ENCODE measurements at places on chromosomes 1 and 21.

DNA sequence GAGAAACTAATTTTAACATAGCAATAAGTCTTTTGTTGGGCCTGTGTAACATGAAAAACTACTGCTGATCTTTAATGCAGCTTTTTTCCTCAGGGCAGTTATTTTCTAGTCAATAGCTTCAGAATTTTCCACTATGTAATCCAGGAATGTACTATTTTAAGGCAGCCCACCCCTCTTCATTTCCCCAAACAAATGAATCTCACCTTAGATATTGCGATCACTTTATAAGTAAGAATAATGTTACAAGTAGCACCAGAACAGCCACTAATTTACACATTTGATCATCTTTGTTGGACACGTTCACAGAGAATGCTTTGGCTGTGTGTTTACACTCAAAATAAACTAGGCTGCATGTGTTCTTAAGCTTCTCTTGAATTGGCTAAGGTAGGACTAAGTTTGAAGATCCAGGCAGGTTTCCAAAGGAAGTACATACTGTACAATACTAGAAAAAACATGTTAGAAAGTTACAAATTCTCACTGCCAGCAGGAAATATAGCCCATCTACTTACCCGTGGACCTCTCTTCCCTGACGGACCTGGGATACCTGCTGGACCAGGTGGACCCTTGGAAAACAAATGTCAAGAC lies 41.7 kb downstream of the COL24A1 start:
- DNase-seq: no peak

- no peak for DNase-seq
These were observed 38.3 kb downstream of the ELAPOR1 start for GRCh38 chr1:109152196-109152595.

- no peak for DNase-seq
These were observed 16.1 kb upstream of the AJAP1 start for GRCh38 chr1:4638345-4638729.

DNA sequence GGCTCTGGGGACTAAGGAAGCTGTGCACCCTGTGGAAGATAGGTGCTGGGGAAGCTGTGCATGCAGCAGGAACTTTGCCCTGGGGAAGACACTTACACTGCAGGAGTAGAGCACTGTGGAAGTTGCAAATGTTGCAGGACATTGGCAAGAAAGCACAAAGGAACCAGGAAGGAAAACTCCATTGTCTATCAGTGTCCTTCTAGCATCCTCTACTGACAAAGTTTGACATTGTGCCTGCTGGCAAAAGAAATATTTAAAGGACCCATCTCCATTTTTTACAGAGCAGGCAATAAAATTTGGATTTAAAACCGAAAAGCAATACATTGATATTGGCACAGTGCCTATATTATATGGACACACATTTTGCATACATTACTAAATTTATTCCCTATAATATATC lies 394.1 kb downstream of the PBX1 start:
- no peak for DNase-seq

- no peak for DNase-seq
These were observed 64.9 kb downstream of the TMEM53 start for GRCh38 chr1:44609412-44609767.

GRCh38 chr1:109116286-109116685 lies 2.4 kb downstream of the ELAPOR1 start:
- no peak for DNase-seq

- no peak for DNase-seq
These were observed 46.1 kb downstream of the FAF1 start for GRCh38 chr1:50913954-50914353.

GRCh38 chr1:41914516-41914915 lies 4.2 kb downstream of the HIVEP3 start:
- no peak for DNase-seq

DNA sequence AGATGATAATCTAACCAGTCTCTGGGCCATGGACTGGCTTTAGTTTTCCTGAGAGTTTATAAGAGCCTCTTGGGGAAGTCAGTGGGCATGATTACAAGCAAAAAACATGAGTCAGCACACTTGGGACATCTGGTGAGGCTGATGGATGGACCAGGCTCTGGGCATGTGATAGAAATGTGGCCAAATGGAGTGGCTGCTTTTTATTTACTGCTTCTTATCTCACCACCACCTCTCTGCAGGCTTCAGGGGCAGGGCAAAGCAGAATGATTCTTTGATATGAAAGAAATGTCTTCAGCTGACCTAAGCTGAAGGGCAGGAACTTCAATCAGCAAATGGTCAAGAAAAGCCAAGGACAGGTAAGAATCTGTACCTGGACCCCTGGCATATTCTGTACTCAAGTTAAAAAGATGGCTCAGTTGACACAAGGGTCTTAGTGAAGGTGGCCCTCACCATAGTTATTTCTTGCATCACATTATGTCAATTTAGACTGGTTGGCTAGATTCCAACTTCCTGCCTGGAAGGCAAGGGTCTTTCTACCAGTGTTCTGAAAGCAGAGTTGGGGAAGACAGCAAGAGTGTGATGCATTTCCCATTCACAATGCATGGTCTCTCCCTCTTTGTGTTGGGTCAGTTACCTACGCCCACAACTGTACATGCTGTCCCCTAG lies 162.8 kb downstream of the FASLG start:
- no peak for DNase-seq

DNA sequence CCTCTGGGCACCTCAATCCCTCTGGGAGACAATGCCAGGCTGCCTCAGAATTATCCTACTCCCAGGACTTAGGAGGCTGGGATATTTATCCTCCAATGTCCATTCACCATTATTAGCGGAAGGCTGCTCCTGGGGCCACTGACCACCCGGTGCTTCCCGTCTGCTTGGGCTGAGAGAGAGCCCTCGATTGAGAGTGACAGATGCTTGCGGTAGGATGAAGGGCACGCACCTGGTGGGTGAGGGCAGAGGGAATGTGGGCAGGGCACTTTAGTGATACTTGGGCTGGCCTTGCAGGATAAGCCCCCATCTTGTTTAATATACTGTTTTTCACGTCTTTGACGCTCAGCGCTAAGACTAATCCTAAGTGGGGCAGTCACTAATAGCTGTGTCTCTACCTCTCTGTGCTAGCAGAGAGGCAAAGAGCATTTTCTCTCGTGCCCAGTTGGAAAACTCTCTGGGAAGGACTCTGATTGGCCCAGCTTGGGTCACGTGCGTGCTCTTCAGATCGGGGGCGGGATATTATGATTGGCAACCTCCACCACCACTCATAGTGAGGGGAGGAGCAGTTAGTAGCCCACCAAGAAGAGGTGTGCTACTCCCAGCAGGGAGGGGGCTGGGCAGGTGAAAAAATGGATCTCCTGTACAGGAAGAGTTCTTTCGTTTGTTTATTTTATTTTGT lies 10.6 kb upstream of the PARS2 start:
- no peak for DNase-seq

DNA sequence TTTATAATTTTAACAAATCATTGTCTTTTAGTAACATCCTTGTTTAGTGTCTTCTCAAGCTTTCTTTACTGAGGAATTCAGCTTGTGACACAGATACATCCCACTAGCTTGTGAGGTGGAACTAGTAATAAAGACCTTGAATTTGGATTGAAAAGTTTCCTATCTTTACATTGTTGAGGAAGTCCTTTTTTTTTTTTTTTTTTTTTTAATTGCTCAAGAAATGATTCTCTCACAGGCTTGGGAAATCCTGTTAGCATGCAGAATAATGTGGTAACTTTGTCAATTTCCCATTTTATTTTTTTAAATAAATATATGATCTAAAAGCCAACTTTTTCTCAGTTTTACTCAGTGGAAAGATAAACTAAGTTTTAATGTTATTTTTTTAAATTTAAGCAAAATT lies 15.8 kb downstream of the DENND2D start:
- no peak for DNase-seq

- no peak for DNase-seq
These were observed 167.2 kb upstream of the IRF2BP2 start for GRCh38 chr1:234776876-234777855.

DNA sequence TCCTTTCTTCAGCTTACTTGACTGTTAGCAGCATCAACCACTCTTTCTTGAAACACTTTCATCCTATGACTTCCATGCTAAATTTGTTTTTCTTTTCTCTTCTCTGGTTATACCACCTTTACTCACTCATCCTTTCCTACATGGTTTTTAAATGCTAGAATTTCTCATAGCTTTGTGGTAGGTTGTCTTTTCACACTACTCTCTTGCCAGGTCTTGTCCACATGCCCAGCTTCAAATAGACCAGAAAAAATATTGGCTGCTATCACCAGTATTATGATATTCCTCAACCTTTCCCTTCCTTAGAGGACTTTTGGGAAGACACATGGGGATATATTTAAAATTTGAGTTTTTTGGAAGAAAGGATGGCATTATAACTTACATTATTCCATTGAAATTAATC lies 48.8 kb downstream of the PPP1R12B start:
- DNase-seq: no peak

DNA sequence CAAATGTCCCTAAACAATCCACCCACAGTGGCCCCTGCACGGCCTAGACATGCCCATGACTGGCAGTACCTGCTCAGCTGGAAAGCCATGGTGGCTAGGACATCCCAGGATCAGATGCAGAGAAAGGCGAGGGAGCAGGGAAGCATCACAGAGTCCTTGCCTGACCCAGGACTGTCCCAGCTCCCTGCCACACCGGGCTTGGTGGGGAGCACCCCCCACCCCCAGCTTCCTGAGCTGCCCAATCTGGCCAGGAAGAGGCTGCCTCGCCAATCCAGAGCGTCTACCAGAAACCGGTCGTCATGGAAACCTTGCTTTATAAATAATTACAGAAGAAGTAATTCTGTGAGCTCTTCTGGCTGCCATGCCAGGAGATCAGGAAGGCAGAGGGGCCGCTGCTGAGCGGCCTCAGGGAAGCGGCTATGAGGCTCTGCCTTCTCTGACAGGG lies 34.8 kb downstream of the ACOT7 start:
- peak; percentile 50 for DNase-seq

GRCh38 chr21:38649120-38649519 lies 150.8 kb upstream of the ERG start:
- DNase-seq: no peak

DNA sequence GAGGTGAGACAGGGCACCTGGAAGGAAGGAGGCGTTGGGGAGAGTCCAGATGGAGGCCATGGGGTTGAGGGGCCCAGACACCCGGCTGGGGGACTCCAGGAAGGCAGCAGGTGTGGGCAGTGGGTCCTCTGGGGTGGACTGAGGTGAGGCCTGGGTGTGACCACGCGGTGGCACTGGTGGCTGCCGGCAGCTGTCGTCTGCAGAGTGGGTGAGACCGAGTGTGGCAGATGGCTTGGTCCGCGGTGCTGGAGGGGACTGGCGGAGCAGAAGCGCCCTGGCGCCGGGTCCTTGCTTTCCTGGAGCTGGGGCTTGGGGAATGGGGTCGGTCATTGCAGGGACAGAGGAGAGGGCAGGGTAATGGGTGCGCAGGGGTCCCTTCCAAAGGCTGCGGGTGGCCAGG lies 12.5 kb downstream of the AGRN start:
- DNase-seq: no peak

- DNase-seq: no peak
These were observed 16.4 kb downstream of the ETS2 start for GRCh38 chr21:38821959-38822682.

- no peak for DNase-seq
These were observed 11.5 kb downstream of the RO60 start for GRCh38 chr1:193070942-193071341.

DNA sequence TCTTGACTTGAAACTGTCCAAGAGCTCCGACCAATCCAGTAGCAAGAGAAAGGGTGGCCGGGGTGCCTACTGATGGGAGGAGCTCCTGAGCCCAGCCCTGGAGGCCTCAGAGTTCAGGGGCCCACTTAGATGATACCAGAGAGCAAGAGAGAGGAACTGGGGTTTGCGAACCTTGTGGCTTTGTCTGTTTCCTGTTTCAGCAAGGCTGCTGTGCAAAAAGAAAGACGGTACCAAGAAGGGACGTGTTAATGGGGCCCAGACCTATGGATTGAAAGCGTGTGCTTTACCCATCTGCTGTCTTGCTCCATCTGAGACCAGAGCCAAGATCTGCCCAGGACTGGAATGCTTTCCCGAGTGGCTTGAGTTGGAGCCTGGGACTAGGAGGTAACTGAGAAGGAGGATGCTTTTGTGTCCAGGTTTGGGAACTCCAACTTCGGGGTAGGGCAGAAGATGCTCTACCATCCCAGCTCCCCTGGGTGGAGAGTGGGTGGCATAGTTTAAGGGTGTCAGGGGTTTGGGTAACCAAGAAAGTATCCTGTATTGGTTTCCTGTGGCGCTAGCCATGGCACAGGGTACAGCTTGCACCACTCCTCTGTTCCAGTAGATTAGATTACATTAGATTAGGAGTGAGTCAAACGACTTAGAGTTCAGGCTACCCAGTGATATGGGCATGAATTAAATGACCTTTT lies at the start of gene TRAF3IP3:
Gene TRAF3IP3 (plus strand): TSS at position 128 of the 689 bp plus-strand sequence. CDS start 3,987 bp downstream, outside the sequence.
- peak; percentile 69 for DNase-seq

DNA sequence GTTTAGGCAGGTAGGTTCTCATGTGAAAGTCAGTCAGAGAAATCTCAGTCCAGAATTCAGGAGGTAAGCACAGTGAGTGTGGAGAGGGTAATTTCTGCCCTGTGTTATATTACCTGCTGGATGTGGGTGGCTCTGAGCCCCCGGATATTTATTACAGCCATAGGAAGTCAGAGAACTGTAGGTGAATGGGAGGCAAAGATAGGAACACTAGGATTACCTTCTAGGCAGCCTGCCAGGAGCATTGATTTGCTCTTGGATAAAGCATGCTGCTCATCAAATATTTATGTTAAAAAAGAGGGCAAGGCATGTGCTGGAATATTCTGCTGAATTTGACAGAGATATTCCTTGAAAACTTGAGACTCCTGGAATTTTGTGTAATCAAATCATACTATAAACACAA lies 8.5 kb downstream of the GNG12 start:
- DNase-seq: no peak

GRCh38 chr1:185680453-185680852 lies 53.7 kb upstream of the HMCN1 start:
- DNase-seq: no peak

DNA sequence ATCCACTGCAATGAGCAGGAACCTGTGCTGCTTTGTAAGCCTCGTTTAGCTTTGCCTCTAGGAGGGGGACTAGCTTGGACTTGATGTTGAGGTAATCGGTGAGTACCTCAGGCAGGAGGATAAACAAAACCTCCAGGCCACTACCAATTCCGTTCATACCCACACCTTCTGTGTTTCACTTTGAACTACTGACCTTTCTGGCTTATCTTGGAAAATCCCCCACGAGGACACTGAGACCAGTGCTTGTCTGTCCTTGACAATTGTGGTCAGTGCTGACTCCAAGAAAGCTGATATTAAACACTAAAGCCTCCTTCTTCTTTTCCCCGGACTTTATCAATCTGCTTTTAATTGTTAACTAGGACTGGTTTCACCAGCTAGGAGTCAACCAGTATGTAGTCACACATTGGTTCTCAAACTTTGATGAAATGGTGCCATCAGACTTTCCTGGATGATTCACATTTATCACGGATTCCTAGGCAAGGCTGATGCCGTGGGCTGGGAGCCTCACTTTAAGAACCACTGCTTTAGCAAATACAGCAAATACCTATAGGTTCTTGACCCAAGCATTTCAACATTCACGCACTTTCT lies 52.7 kb downstream of the TGFB2 start:
- DNase-seq: no peak

- no peak for DNase-seq
These were observed 10.4 kb downstream of the MGST3 start for GRCh38 chr1:165641231-165641987.

GRCh38 chr1:202235003-202235660 lies 41.5 kb downstream of the LGR6 start:
- DNase-seq: no peak

GRCh38 chr1:169527451-169528214 lies 41.9 kb upstream of the SLC19A2 start:
- no peak for DNase-seq
